ENCODE measurements at places on chromosomes 1 and 21. TPM values are rescaled to one million over a fixed set of nuclear protein-coding genes. Genes with fewer than 3 reads are reported as not detected.

DNA sequence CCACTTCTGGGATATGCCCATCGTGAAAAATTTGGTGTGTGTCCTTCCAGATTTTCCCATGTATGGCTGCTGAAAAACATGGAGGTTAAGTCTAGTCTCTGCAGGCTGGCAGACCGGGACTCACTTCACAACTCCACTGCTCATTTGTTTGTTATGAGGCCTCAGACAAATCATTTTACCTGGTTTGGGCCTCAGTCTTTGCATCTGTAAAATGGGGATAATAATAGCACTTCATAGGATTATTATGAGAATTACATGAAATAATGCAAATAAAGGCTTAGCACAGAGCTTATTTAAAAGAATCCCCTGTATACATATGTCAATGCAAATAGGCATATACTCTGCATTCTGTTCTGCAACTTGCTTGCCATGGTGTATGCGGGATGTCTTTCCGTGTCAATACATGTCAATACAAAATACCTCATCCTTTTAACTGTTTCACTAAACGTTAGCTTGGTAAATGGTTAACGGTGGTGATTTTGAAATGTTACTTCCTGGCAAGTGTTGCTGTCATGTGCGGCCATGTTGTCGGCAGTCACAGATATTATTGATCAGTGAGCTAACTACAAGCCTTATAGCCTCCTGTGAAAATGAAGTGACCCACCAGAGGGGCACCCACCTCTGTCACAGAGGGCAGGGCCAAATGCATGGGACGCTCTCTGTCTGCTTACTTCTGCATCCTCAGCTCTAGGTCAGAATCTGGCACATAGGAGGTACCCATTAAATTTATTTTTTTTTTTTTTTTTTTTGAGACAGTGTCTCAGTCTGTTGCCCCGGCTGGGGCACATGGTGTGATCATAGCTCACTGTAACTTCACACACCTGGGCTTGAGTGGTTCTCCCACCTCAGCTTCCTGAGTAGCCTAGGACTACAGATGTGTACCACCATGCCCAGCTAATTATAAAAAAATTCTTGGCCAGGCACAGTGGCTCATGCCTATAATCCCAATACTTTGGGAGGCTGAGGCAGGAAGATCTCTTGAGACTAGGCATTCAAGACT, 4.3 kb downstream of the LCK start:
- DNase-seq, result no peak

GFI1 gene
- total RNA-seq, result 2.2 TPM

ADARB1 gene
- 22.4 TPM for total RNA-seq

SV2A gene
- total RNA-seq, result 27.7 TPM

DNA sequence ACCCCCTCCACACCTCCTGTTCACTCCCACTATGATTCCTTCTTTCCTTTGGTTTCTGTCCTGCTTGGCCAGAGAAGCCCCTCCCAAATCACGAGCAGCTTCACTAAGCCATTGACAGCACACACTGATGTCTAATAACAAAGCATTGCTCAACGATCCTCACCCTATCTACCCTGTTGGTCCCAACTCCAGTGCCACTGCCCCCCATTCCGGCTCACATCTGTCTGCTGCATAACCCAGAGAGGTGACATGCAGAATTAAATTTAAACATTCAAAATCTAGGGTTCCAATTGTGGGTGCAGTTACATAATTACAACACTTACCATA, 236.9 kb downstream of the TTLL7 start:
- DNase-seq, result no peak

IFNLR1 gene
- total RNA-seq, result not detected

DNA sequence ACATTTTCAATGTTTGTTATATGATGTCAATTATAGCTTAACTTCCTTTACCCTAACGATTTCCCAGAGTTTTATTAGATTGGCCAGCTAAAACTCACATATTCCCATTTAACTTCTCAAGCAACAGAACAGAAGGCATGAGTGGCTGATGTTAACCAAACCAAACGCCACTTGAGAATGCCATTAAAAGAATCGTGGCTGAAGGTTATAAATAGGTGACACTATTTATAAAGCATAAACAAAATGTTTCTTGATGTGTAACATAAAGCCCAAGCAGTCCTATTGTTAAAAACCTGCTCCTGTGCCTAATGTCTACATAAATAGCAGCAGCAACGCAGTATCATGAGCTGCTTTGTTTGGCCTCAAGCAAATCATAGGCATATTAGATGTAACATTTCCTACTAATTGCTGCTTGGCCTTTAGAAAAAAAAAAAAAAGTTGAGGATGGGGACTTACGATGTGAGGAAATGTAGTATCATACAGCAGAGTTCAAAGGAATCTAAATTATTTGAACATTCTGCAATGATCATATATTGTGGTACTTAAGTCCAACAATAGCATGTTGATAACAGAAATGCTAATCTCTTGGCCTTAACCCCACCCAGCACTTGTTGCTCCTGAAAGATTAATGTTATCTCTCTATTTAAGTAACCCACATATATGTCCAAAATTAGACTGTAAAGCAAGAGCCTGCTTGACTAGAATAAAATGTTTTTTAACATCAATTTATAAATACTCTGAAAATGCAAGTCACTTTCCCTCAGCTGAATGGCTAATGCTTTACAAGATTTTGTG, 106.0 kb downstream of the ESRRG start:
- no peak for DNase-seq

GRCh38 chr1:3345792-3346191, 108.7 kb upstream of the ARHGEF16 start:
- no peak for DNase-seq

DNA sequence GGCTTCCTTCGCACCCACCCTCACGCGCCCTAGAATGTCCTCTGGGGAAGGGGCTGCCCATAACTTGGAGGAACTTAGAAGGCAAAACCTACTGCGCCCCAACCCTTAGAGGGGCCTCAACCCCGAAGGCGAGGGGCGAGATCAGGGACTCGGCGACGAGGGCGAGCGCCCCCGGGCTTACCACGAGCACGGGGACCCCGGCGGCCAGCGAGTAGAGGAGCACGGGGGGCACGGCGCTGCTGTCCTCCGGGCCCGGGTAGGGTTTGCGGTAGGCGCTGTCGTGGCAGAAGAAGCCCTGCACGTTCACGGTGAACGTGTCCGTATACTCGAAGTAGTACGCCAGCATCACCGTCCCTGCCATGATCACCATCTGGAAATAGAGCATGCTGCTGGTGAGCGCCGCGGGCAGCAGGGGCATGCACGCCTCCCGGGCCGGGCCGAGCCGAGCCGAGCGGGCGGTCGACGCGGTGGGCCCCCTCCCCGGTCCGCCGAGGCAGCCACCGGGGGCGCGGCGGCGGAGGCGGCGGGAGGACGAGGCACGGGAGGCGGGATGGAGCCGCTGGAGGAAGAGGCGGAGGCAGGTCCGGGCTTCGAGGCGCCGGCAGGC, 304 bp downstream of the PLPPR5 start:
- no peak for DNase-seq

DNA sequence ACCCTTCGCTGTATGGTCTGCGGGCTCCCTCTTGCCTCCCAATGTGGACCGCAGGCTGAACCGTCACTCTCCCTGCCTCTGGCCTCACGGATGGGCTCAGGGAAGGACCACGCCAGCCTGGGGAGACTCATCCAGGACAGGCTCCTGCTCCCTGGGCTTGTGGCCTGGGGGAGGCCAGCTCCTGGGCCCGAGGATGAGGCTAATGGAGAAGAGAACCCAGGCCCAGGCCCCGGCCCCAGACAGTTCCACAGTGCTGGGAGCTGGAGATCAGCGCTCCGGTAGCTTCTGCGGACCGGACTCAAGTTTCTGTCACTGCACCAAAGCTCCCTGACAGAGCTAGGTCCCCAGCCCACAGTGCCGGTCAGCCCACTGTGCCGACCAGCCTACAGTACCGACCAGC, 13.4 kb upstream of the PLEKHG5 start:
- no peak for DNase-seq

FASLG gene
- not detected for total RNA-seq

- DNase-seq, result no peak
Measured at GRCh38 chr1:91621907-91622306, 121.3 kb downstream of the CDC7 start.

GRCh38 chr1:169650551-169650950, 20.6 kb upstream of the SELP start:
- DNase-seq, result no peak

CADM3 gene
- total RNA-seq, result 2.3 TPM

GRCh38 chr1:41622402-41622801, 137.9 kb upstream of the EDN2 start:
- no peak for DNase-seq

- no peak for DNase-seq
Measured at GRCh38 chr1:111509997-111510375, 6.6 kb upstream of the ADORA3 start.

ICOSLG gene
- 0.37 TPM for total RNA-seq

- peak; percentile 64 for DNase-seq
Measured at GRCh38 chr1:218409946-218410510, 64.9 kb downstream of the TGFB2 start.

PIK3R3 gene
- 2.1 TPM for total RNA-seq

DNA sequence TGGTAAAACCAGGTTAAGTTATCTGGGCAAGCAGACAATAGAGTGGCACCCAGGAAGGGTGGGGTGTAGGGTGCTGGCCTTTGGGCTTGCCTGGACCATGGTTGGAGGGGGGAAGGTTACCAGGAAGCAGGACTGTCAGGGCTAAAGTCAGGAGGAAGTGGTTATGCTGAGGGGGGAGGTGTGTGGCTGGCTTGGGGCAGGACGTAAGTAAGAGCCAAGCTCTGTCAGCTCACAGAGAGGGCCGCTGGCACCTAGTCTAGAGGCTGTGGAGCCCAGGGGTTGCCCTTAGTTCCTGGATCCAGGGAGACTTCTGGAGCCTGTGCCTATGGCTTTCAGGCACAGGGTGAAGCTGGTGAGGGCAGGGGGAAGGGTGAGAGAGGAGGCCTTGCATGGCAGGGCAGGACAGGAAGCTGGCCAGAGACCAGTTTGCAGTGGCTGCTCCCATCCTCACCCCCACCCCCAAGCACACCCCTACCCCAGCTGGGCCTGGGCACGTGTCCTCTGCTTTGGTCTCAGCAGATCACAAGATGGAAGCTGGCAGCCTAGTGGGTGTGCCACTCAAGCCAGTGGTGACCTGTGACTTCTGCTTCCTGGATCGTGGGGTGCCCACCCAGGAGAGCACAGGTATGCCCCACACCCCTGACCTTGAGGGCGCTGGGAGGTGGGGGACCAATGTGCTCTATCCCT, 20.5 kb upstream of the SMYD3 start:
- DNase-seq, result peak; percentile 35

DNA sequence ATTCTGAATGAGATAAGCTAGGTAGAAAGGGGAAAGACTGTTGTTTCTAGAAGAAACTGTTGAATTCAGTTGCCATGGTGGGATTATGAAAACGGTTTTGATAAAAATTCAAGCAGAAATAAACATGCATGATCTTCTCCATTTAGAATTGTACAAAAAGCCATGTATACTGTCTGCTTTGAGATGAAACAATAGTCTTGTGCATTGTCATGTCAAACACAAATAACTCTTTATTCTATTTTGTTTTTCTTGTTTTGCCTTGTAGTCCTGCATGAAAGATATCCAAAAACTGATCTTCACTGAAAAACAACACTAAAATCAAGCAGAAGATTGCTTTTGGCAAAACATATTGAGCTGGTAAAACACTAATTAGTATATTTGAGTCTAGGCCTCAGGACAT, 659.9 kb downstream of the LTN1 start:
- no peak for DNase-seq

- peak; percentile 41 for DNase-seq
Measured at GRCh38 chr21:33089395-33090119, 19.6 kb downstream of the OLIG1 start.

GRCh38 chr1:40627987-40628902, 37.2 kb downstream of the RIMS3 start:
- DNase-seq, result no peak

GRCh38 chr1:97832481-97832880, 88.4 kb downstream of the DPYD start:
- DNase-seq, result no peak

GRCh38 chr1:6646499-6647148, 22.0 kb downstream of the THAP3 start:
- DNase-seq, result peak; percentile 24

DNA sequence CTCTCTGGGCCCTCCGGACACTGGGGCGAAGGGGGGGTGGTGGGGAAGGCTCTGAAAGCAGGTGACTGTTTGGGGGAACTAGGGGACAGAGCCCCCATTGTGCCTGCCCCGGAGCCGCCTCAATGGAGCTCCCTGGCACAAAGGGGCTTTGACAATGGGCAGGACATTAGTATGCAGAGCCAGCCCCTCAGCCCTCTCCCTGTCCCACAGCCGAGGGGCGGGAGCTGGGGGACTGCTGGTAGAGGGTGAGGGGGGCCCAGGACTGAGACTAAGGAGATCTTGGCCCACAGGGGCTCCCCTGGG, 7.8 kb downstream of the KCNJ10 start:
- DNase-seq, result no peak

PCSK9 gene
- 0.03 TPM for total RNA-seq

NBPF19 gene
- total RNA-seq, result 4.0 TPM

AIRE gene
- total RNA-seq, result not detected

DNA sequence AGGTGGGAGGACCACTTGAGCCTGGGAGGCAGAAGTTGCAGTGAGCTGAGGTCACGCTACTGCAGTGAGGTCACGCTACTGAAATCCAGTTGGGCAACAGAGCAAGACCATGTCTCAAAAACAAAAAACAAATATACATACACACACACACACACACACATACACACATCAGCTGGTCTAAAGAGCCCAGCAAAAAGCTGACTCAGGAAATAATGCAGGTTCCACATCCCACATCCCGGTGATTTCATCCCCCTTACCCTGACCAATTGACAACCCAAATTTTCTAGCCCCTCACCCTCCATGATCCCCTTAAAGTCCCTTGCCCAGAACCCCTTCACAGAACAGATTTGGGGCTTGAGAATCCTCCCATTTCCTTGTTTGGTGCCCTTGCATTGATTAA, 11.9 kb upstream of the CFHR4 start:
- no peak for DNase-seq

Data from HT1080 (cell line).